ENCODE measurements at places on chromosomes 1 and 21. TPM values are rescaled to one million over a fixed set of nuclear protein-coding genes. Genes with fewer than 3 reads are reported as not detected.

- DNase-seq = no peak
Observed at GRCh38 chr1:20449735-20450311, 36.2 kb downstream of the CAMK2N1 start.

- no peak for DNase-seq
Observed at GRCh38 chr1:53025034-53025768, 36.8 kb upstream of the PODN start.

- no peak for DNase-seq
Observed at GRCh38 chr1:8974551-8974950, 28.9 kb downstream of the CA6 start.

DNA sequence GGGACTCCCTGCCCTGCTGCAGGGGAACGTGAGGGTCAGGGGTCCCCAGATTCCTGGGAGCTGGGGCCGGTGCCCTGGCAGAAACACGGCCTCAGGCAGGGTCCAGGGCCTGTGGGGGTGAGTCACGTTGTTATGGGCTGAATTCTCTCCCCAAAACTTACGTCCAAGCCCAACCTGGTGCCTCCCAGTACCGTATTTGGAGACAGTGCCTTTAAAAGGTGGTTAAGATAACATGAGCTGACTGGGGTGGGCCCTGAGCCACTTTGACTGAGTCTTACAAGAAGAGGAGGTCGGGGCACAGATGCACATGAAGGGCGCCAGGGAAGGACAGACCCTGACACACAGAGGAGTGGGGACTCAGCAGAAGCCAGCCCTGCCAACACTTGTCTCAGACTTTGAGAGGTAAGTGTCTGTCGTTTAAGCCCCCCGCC lies 99.9 kb downstream of the WDR4 start:
- DNase-seq = no peak

- peak; percentile 51 for DNase-seq
Observed at GRCh38 chr1:172350856-172351255, 69.6 kb upstream of the C1orf105 start.

DNA sequence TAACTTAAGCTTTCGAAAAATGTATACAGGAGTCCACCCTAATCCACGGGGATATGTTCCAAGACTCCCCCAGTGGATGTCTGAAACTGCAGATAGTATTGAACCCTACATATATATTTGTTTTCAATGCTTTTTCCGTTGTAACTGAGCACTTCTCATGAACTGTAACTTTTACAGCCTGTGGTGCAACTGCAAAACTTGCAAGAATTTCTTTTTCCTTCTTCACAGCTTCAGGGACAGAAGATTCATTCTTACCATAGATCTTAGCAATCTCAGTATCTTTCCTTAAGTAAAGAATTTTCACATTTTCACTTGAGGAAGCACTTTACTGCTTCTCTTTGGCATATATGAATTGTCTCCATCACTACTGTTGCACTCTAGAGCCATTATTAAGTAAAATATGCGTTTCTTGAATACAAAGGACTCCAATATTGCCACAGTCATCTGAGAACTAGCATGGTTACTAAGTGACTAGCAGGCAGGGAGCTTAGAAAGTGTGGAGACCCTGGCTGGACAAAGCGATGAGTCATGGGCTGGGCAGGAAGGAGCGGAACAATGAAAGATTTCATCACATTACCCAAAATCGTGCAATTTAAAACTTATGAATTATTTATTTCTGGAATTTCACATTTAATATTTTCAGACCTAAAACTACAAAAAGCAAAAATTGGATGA lies 14.1 kb downstream of the DPYD start:
- DNase-seq = no peak

DNA sequence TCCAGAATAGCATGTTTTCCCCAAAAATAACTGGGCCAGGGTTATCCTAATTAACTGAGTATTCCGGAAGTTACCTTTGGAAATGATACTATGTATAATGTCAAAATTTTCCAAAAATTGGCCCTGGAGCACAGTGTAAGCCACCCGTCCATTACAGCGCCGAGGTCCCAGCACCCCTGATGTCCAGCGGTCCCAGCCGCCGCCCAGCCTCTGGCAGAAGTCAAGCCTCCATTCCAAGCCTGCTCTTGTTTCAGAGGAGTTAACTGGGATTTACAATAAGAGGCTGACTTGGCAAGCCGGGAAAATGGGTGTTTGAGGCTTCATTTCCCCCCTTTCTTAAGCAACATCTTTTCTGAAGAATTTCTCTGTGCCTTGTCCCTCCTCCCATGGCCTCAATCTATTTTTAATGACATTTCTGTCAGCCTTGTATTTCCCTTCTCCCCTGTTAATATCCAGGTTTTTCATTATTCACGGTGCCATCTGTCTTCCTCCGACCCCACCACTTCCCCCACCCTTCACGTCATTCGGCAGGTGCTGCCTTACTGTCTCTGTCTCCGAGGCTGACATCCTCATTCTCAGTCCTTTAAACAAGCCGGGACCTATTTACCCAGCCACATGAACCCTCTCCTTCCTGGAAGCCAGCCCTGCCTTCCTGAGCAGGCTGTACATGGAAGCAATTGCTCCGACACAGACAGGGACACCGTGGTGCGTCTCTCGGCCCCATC lies 490.9 kb downstream of the NPHP4 start:
- DNase-seq = no peak

- no peak for DNase-seq
Observed at GRCh38 chr1:197027359-197027758, 39.7 kb downstream of the F13B start.

- DNase-seq = peak; percentile 86
Observed at GRCh38 chr21:26845066-26845758, at the start of gene ADAMTS1. Gene ADAMTS1 (minus strand): TSS chr21:26845409. CDS start chr21:26844954, 455 bp downstream.

DNA sequence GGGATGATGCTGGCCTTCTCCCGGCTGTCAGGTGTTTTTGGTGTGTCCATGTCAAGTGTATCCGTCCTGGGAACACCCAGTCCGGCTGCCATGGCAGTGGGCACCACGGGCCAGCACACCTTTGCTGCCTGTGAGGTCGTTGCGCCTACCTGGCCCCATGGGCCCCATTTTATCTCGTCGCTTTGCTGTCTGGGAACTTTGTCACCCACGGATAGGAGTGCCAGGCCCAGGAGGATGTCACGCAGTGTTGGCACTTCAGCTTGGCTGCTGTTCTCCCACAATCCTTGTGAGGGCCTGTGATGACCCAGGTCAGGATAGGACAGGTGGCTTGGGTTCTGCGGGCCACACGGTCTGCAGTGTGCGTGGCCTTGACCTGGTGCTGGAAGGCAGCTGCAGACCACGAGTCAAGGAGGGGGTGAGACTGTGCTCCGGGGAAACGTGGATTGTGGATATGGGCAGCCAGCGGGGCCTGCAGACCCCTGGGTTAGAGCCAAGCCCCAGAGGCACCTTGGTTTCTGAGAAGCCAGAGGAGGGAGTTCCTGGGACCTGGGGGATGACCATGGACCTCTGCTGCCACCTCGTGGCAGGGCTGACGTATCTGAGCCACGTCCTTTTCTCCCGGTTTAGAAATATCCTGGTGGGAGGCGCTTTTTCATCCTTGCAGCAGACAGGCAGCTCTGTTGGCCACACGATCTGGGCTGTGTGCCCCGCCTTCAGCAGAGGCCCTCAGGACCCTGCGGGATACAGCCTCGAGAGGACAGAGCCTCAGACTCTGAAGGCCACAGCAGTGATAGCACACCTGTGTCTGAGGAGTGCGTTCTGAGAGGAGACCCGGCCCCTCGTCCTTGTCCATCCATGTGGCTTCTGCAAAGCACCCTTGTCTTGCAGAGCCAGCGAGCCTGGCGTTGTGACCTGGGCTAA lies 161.1 kb upstream of the COL6A1 start:
- DNase-seq = peak; percentile 71

- DNase-seq = no peak
Observed at GRCh38 chr1:23423415-23424292, 894 bp downstream of the TCEA3 start.

The S100A12 gene
- total RNA-seq = not detected

The ILDR2 gene
- 0.38 TPM for total RNA-seq

The SIM2 gene
- 5.6 TPM for total RNA-seq

Data from NCI-H460 (cell line).